ENCODE measurements at places on chromosomes 3 and 15. TPM values are rescaled to one million over a fixed set of nuclear protein-coding genes. Genes with fewer than 3 reads are reported as not detected.
A peak's percentile ranks its signal among the peaks of the same experiment; 100 is the strongest.

- no peak overlapping the region for H3K4me3 ChIP-seq
- H3K27me3 ChIP-seq = no peaks in the 10 kb centered on the region
- no peaks in the 10 kb centered on the region for H3K36me3 ChIP-seq
- H3K4me1 ChIP-seq = no peaks in the 10 kb centered on the region
- no peak overlapping the region for H3K27ac ChIP-seq
- DNase-seq = no peak
These were observed 224.1 kb downstream of the IGSF11 start for GRCh38 chr3:118810499-118811035.

GRCh38 chr3:136626493-136626892 lies 125.7 kb downstream of the STAG1 start:
- no peak for DNase-seq
- H3K27ac ChIP-seq = no peak overlapping the region
- no peak overlapping the region for H3K4me3 ChIP-seq
- no peaks in the 10 kb centered on the region for H3K27me3 ChIP-seq
- H3K36me3 ChIP-seq = no peaks in the 10 kb centered on the region

The C3orf70 gene
- total RNA-seq = 0.26 TPM

DNA sequence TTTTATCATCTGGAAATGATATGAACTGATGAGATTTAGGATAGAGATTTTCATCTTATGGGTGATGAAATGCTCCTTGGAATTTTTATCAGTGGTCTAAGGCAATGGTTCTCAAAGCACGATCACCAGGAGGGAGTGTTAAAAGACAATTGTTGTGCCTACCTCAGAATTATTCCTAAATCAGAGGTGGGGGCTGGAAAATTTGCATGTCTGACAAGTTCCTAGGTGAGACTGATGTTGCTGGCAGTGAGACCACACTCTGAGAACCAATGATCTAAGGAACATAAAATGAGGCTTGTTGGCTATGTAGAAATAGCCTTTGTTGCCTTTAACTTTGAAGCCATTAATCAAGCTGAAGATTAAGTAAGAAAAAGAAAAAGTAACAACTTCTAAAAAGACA lies 416.6 kb upstream of the AZI2 start:
- no peaks in the 10 kb centered on the region for H3K27me3 ChIP-seq
- no peak overlapping the region for H3K4me3 ChIP-seq
- H3K4me1 ChIP-seq = no peaks in the 10 kb centered on the region

- H3K27ac ChIP-seq = no peak overlapping the region
- no peaks in the 10 kb centered on the region for H3K36me3 ChIP-seq
- H3K4me3 ChIP-seq = no peak overlapping the region
- no peaks in the 10 kb centered on the region for H3K4me1 ChIP-seq
These were observed 540.3 kb upstream of the CCDC54 start for GRCh38 chr3:106836906-106837305.

GRCh38 chr3:56702490-56703315 lies 19.6 kb upstream of the TASOR start:
- no peak overlapping the region for H3K27ac ChIP-seq
- DNase-seq = peak; percentile 48
- H3K4me1 ChIP-seq = no peaks in the 10 kb centered on the region
- H3K36me3 ChIP-seq = no peaks in the 10 kb centered on the region
- H3K4me3 ChIP-seq = no peak overlapping the region
- H3K27me3 ChIP-seq = no peaks in the 10 kb centered on the region
